ENCODE measurements at places on chromosomes 5 and 9.

GRCh38 chr9:4114569-4115505, 185.0 kb downstream of the GLIS3 start:
- no peak for DNase-seq

DNA sequence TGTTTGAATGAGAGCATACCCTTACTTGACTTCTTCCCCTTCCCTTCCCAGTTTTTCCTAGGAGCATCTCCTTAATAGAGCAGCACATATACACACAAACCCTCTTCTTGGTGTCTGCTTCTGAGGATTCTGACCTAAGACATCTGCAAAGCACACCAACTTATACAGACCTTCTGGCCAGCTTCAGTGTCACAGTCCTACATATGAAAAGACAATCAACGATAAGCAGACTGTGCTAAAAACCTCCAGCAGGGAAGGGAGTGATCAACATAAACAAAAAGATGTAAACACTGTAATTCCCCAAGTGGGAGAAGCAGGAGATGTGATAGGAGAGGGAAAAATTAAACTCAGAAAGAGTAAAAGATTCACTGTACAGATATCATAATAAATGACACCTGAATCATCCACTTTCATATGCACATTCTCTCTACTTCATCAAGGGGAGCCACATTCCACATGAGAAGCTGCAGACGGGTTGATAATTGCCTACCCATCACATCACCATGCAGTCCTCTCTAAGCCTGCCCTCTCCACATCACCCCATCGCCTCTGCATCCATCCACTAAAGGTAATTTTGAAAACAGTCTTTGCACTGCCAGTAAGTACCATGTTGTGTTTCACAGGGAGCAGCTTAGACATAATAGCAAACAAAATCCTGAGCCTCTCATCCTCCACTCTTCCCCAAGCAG, 13.0 kb downstream of the APBA1 start:
- no peak for DNase-seq

DNA sequence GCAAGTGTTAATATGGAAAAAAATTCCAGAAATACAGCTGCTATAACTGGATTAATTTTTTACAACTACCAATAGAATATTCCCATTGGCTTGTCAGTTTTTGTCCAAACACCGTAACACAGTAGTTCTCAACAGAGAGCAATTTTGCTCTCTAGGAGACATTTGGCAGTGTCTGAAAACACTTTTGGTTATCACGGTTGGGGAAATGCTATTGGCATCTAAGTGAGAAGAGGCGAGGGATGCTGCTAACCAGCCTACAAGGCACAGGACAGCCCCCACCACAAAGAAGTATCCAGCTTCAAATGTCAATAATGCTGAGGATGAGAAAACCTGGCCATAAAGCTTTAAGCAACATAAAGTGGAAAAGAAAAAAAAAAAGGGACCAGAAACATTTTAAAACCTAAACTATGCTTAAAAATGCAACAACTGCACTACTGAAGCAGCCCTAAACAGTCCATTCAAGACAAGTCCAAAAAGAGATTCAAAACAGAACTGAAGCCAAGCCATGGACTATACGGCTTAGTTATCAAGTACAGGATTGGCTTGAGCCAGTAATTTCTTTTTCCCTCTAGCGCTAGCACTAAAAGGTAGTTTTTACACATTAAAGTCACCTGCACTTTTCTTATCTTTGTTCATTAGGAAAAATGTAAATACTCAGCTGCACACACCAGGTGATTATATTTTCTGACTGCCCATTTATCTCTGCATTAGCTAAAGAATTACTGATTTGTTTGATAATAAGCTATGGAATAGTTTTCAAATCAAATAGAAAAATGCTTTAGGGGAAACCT, 83.9 kb downstream of the NR3C1 start:
- DNase-seq: no peak

DNA sequence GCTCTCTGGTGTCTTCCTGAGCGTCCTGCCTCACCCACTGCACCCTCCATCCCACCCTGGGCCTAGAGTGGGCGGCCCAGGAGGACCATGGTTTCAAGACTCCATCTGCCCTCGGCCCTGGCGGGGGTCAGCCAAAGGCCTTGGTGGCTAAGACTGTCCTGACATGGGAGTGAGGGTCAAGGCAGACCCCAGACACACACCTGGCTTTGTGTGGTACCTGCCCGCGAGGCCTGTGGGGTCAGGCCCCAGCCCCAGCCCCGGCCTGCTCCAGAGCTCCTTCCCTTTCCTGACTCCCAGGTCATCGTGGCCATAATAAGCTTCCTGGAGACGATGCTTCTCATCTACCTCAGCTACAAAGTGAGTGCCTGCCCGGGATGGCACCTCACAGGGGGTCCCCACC, 54.6 kb downstream of the KCNT1 start:
- DNase-seq: no peak

- no peak for DNase-seq
Measured at GRCh38 chr9:90813523-90813922, 11.9 kb downstream of the SYK start.

DNA sequence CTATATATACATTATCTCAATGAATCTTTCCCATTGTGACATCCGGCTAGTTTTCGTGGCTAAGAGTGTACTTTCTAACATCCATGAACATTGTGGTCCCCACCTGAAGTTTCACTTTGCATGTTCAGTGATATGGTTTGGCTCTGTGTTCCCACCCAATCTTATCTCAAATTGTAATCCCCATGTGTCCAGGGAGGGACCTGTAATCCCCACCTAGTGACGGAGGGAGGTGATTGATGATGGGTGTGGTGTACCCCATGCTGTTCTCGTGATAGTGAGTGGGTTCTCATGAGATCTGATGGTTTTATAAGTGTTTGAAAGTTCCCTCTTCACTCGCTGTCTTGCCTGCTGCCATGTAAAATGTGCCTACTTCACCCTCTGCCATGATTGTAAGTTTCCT, 28.1 kb downstream of the MRPL22 start:
- DNase-seq: no peak

DNA sequence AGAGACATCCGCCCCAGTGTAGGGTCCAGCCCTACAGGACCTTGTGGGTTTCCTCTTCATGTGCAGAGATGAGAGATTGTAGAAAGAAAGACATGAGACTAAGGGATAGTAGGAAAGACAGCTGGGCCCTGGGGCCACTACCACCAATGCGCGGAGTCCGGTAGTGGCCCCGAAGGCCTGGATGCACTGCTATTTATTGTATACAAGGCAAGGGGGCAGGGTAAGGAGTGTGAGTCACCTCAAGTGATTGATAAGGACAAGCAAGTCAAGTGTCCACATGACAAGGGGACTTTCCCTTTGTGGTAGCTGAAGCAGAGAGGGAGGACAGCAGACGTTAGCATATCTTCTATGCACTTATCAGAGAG, 6.2 kb upstream of the TMEM141 start:
- peak; percentile 66 for DNase-seq

- DNase-seq: no peak
Measured at GRCh38 chr9:93673021-93673838, 96.8 kb downstream of the PHF2 start.

DNA sequence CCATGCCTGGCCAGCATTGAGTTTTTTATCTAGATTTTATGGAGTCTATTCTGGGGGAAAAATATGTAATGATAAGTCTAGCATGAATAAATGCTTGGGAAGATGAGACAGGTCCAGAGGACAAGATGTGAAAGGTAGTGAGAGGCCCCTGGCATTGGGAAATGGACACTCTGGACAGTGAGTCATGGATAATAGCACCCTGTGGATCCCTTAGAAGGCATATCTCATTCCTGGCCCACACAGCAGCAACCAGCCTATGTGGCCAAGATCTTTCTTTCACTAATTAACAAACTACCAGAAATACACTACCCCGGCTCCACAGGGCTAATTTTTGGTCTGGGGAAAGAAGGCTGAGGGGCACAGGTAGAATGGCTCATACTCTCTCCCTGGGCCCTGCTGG, 356.1 kb downstream of the TRIM32 start:
- DNase-seq: no peak

- DNase-seq: no peak
Measured at GRCh38 chr5:138625134-138625533, 49.9 kb upstream of the HSPA9 start.

DNA sequence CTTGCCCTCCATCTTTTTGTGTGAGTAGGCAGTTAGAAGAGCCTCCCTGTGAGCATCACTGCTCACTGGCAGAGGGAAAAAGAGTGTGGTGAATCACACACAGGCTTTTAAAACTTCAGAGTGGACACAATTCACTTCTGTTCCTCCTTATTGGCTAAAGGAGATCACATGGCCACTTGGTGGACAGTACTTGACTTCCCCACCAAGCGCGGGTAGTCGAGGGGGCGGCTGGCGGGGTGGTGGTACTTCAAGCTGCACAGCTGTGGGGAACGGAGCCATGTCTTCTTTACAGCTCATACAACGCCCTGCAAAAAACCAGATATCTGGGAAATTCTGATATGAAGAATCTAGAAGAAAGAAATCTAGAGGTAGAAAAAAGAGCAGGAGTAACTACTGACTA, 95.4 kb downstream of the PAM start:
- DNase-seq: no peak

GRCh38 chr5:160310140-160310539, 2.2 kb downstream of the CCNJL start:
- DNase-seq: no peak

- no peak for DNase-seq
Measured at GRCh38 chr5:199197-199949, 8.1 kb downstream of the LRRC14B start.

- no peak for DNase-seq
Measured at GRCh38 chr5:42598311-42598710, 158.3 kb upstream of the CCDC152 start.

GRCh38 chr5:10355071-10355889, 1.8 kb downstream of the MARCHF6 start:
- peak; percentile 86 for DNase-seq

DNA sequence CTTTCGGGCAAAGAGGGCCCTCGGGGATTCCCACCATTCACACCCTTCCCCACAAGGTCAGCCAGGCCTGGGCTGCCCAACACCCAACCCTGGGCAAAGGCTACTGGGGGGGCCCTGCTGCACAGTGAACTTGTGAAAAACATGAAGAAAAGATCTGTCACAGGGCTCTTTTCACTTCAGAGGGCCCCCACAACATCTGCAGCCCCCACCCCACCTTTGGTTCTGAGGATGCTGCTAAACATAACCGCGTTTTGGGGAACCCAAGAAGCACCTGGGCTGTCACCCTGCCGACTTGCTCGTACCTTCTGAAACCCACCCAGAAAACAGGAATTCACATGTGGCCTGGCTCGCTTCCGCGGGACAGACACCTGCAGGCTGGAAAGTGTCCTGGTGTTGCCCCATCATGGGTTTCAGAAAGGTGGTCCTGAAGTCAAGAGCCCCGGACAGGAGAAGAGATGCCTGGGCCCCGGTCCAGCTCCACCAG, 29.3 kb downstream of the B4GALT1 start:
- no peak for DNase-seq

DNA sequence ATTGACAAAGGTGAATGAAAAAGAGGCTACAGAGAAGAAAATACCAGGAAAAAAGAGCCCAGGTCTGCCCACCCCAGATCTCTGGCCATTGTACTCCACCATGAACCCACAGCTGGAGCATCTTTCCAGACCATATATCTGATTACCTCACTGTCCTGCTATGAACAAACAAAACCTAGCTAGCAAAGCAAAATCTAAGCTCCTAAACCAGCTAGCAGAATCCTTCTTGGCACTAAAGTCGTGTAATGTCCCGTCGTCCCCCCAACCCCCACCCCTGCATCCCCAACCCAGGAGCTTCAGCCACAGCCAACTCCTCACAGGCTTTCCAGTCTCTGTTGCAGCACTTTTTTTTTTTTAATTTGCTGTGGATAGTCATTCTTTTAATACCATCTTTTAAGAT, 2.5 kb downstream of the C1QTNF3 start:
- no peak for DNase-seq

GRCh38 chr5:51657340-51658240, 274.3 kb downstream of the ISL1 start:
- no peak for DNase-seq

GRCh38 chr5:1817261-1818043, 16.2 kb downstream of the NDUFS6 start:
- no peak for DNase-seq

DNA sequence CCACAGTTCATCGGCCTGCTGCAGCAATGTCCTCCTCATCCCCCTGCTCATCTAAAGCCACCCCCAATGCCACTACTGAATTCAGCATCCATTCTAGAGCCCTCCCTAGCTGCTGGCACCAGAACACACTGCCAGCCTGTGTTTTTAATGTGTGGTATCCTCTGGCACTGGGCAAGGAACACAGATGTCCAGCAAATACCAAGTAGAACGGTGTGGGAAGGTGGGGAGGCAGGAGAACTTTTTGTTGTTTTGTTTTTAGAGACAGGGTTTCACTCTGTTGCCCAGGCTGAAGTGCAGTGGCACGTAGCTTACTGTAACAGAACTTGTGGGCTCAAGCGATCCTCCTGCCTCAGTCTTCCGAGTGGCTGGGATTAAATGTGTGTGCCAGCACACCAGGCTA, 4.7 kb downstream of the HDHD3 start:
- no peak for DNase-seq

DNA sequence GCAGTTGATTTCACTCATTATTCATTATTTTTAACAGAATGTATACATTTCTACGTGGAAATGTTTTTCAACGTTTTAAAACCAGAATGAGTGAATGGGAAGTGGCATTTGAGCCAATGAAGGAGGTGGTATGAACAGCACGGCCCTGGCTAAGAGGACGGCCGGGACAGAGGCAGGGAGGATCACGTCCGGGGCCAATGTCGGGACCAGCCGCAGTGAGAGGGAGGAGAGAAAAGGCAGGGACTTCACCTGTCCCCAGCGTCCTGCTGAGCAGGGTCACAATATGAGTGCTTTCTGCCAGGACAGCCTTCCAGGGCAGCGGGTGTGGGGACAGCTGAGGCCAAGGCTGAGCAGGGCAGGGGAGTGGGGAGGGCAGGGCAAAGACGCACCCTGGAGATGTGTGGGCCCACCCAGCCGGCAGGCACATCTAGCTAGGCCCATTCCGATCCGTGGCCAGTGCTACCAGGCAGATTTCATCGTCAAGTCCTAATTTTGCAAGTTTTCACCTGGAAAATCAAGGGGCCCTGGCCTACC, 148.0 kb upstream of the PHYKPL start:
- no peak for DNase-seq

GRCh38 chr5:124262991-124263571, 483.4 kb downstream of the ZNF608 start:
- DNase-seq: no peak

DNA sequence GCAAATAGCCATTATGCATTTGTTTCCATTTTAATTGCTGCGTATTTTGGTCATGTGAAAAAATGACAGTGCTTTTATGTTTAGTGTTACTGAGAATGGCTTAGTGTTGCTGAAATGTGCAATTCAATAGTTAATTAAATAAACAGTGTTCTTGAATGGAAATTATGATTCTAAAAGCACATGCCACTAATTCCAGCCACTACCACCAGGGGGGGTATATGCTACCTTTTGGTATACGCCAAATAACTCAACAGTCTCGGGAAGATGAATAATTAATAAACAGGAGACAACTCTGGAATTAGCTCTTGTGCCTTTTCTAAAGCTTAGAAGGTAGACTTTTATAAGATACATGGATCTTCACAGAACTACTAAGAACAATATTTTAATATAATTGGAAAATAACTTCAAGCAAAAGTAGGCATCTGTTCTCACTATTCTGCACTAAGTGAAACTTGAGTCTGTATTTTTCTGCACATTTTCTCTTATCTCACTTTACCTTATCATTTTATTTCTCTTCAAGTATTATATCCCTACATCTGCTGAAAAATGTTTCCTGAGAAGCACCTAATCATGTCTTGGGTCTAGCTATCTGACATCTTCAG, 83.5 kb upstream of the MINAR2 start:
- peak; percentile 53 for DNase-seq

GRCh38 chr9:106879439-106879882, 16.5 kb downstream of the ZNF462 start:
- DNase-seq: no peak
